Stimulated activated CD8-positive, alpha-beta memory T cell treated with anti-CD3 and anti-CD28 coated beads, Interleukin-4, amount 100 ng/mL, for 48 hours (primary cell): ENCODE measurements at places on chromosomes 1 and 21.
A peak's percentile ranks its signal among the peaks of the same experiment; 100 is the strongest.

GRCh38 chr1:164937291-164937690 is 378.3 kb downstream of the PBX1 start:
- DNase-seq: no peak

DNA sequence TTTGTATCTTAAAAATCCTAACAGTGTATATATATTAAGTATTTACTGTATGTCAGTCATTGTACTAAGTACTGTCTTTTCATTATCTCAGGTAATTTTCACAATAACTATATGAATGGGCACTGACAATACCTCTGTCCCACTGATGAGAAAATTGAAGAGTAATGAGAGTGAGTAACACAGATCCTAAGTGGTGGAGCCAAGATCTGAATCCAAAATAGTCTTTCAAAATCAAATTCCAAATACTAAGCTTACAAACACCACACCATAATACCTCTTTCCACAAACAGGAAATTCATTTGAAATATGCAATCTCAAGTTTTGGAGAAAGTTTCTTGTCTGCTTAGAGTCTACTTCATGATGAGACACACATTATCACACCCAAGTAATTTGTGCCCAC is 105.9 kb upstream of the EDEM3 start:
- no peak for DNase-seq

GRCh38 chr1:59404796-59405195 is 107.9 kb downstream of the FGGY start:
- DNase-seq: no peak

DNA sequence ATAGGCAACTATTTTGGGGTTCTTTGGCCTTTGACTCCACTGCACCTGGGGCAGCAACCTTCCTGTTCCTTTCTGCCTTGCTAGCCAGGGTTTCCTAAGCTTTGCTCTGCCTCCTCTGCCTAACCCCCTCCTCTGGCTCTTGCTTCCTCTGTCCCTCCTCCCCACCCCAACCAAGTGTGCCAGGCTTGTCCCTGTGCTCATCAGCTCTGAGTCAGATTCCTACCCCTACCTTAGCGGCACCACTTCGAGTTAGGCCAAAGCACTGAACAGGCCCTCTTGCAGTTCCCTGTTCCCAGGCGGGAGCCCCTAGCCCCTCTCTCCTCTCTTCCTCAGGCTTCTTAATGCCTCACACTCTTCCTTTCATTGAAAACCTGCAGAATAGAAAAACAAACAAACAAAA is 74.8 kb upstream of the HAO2 start:
- no peak for DNase-seq

GRCh38 chr1:113991467-113991997 is 12.3 kb downstream of the OLFML3 start:
- DNase-seq: no peak

DNA sequence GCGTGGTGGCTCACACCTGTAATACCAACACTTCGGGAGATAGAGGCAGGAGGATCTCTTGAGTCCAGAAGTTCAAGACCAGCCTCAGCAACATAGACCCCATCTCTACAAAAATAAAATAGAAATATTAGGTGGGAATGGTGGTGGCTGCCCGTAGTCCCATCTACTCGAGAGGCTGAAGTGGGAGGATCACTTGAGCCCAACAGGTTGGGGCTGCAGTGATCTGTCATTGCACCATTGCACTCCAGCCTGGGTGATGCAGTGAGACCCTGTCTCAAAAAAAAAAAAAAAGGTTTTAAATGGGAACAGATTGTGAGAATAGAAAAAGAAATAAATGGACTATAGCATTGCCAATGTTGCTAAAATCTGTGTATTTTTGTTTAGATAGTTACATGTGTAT is 11.2 kb downstream of the DHX9 start:
- DNase-seq: no peak

GRCh38 chr1:21510885-21511578 is 1.8 kb downstream of the ALPL start:
- no peak for DNase-seq

GRCh38 chr1:119799599-119800177 is 11.6 kb downstream of the REG4 start:
- DNase-seq: peak; percentile 30

GRCh38 chr1:80258659-80259058 is 1252.1 kb upstream of the ADGRL4 start:
- DNase-seq: no peak

DNA sequence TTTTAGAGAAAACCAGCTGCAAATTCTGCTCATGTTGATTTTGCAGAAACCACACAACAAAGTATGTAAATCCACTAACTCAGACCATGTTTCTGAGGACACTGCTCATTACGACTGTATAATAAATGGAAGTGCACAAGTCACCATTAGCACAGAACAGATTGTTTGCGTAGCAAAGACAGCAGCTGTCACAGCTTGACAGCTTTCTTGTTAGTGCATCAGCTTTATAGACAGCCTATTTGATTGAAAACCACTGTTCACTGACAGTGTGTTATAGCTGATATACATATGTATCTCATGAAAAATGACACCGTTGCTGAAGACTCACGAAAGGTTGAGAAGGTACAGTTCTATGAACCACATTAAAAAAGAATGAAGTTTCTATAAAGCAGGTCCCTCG is 560.2 kb upstream of the ZRANB2 start:
- no peak for DNase-seq

DNA sequence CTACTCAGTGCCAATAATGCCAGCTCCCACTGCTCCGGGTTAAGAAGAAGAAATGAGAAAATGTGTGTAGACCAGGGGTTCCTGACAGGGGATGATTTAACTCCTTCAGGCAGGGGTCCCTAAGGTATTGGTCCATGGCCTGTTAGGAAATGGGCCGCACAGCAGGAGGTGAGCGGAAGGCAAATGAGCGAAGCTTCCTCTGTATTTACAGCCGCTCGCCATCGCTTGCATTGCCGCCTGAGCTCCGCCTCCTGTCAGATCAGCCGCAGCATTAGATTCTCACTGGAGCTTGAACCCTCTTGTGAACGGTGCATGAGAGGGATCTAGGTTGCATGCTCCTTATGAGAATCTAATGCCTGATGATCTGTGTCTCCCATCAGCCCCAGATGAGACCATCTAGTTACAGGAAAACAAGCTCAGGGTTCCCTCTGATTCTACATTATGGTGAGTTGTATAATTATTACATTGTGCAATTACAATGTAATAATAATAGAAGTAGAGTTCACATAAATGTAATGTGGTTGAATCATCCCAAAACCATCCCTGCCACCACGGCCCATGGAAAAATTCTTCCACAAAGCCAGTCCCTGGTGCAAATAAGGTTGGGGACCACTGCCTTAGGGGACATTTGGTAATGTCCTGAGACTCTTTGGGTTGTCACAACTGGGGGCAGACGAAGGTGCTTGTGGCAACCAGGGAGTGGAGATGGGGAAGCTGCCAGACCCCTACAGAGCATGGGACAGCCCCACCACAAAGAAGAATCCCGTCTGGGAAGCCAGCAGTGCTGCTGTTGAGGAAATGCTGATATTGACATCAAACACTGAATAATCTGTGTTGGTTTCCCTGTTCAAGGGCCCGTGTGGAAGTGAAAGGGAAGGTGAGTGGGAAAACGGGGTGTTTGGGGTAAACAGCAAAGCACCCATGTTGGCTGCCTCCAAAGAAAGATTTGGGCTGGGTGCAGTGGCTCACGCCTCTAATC is 60.8 kb downstream of the DHRS3 start:
- no peak for DNase-seq

DNA sequence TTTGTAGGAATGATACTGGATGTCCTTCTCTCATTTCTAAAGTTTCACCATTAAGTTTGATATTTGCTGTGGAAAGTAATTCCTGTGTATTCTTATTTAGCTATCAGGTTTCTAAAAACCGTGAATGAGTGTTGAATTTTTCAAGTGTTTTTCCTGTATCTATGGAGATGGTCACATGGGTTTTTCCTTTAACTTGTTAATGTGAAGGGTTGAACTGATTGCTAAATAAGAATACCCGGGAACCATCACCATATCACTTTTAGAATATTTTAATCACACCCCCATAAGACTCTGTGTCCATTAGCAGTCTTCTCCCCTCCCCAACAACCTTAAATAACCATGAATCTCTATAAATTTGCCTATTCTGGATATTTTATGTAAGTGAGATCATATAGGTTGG is 16.5 kb upstream of the ASAP3 start:
- no peak for DNase-seq

- DNase-seq: no peak
Measured at GRCh38 chr1:99457381-99458165, 188.3 kb upstream of the PALMD start.

DNA sequence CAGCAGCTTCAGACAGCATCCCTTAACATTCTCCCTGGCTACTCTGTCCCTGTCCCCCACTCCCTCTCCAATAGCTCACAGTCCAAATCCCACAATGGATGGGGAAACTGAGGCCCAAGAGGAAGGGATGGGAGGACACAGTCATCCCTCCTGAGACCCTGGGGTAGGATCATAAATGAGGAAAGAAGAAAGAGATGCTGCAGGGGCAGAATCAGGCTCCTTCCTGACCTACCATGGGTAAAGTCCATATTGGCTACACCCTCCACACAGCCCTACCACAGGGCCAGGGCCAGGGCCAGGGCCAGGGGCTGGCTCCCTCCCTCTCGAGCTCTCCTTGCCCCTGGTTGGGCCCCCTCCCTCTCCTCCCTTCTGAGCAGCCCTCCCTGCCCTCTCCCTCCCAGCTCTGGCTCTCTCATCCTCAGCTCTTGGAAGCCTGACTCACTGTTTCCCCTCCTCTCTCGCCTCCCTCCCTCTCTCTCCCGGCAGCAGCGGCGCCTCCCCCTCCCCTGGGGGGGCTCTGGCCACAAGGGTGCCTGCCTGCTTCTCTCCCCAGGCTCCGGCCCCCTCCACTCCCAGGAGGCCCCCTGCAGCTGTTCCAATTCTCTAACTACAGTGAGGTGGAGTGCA is 4.9 kb downstream of the AHDC1 start:
- DNase-seq: peak; percentile 61

- DNase-seq: no peak
Measured at GRCh38 chr21:37079211-37079824, 6.3 kb downstream of the TTC3 start.

DNA sequence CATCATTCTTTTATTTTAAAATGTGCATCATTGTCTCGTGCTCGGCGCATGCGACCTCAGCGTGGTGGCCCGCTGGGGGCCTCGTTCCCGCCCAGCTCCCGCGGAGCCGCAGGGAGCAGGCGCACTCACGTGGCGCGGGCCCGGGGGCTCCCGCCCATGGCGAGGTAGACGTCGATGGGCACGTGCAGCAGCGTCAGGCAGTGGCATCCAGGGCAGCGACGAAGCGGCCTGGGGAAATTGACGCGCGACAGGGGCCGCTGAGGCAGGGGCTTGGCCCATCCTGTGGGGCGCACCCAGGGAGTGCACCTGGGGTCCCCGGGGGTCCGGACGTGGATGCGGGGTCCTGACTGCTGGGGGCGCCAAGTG is 994 bp downstream of the FAM229A start:
- no peak for DNase-seq

- no peak for DNase-seq
Measured at GRCh38 chr1:7300893-7301663, 470.0 kb upstream of the VAMP3 start.

DNA sequence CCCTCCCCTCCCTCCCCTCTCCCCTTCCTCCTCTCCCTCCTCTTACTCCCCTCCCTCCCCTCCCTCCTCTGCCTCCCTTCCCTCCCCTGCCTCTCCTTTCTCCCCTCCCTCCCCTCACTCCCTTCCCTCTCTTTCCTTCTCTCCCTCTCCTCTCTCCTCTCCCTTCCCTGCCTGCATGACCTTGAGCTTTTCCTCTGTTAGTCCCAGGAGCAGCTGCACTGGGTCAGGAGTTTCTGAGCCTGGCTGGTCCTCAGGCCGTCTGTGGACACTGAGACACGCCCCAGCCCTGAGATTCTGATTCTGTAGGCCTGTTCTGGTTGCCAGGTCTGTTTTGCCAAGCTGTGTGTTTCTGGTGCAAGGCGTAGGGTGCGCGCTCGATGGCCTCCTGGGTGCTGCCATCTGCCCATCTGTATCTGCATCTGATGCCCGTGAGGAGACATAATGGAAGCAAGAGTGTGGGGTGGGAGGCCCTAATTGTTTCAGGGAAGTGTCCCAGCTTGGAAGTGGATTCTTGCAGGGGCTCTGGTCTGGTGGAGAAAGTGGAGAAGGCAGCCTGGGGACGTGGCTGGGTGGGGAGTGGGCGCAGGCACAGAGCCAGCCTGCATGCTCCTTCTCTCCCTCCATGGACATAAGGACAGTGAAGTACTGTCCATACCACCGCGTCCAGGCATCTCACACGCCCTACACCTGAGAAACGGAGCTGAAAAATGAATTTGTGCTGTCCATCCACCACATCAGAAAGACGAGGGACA is 97.2 kb downstream of the WDR4 start:
- no peak for DNase-seq

DNA sequence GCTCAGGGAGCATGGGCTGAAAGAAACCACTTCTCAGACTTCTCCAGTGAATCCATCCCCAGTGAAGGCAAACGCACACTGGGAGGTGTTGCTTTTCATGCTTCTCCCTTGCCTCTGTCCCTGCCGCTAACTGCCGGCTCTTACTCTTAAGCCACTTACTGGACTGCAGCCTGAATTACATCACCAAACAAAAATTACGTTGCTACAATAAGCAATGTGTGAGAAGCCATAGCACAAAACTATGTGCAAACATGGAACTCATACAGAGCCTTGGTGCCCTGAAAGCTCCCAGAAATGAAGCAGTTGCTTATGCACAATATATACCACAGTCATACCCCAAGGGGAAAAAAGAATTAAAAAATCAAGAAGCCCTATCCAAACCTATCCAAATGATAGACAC is 375.2 kb downstream of the KCNH1 start:
- DNase-seq: no peak

GRCh38 chr1:210652329-210652954 is 323.7 kb downstream of the HHAT start:
- no peak for DNase-seq

DNA sequence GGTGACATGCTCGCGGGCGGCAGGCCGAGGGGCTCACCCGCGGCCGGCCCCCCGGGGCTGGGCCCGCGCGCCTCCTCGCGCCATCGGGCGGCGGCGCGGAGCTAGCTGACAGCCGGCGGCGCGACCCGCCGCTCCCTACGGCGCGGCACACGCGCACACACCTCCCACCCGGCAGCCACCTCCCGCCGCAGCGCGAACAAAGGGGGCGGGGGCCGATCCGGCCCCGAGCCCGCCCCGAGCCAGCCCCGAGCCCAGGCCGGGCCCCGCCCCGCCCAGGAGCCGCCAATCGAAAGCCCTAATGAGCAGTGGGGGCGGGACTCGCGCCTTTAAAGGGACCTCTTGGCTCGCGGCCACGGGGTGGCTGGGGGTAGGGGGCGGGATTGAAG is at the start of gene KIF21B:
Gene KIF21B, minus strand, starts transcription at position 198 of the 386 bp plus-strand sequence. CDS start 331 bp downstream, outside the sequence.
- DNase-seq: peak; percentile 92

- DNase-seq: no peak
Measured at GRCh38 chr21:43927591-43928221, 62.7 kb downstream of the AGPAT3 start.

DNA sequence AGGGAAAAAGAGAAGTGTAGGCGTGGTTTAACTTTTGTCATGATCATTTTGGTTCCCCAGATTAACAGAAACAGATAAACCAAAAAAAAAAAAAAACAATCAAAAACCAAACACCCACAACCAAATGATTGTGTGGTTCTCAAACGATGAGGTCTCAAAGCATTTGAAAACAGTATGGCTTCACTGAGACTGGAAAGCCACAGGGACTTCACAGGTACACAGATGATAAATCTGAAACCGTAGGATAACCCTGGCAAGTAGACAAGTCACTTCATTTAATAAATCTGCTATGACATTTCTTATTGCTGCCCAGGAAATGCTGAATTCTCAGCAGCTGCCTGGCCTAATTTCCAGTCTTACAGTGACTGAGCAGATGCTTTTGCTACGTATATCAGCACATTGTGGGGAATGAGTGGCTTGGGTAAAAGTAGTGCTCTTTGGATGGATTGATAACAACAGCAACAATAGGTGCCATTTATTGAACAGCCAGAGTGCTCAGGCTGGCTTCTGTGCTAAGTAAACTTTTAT is 6.1 kb downstream of the ST6GALNAC3 start:
- no peak for DNase-seq
